ENCODE measurements at places on chromosomes 3 and 15.

- DNase-seq = no peak
Measured at GRCh38 chr15:76163457-76164295, 103.9 kb downstream of the TMEM266 start.

DNA sequence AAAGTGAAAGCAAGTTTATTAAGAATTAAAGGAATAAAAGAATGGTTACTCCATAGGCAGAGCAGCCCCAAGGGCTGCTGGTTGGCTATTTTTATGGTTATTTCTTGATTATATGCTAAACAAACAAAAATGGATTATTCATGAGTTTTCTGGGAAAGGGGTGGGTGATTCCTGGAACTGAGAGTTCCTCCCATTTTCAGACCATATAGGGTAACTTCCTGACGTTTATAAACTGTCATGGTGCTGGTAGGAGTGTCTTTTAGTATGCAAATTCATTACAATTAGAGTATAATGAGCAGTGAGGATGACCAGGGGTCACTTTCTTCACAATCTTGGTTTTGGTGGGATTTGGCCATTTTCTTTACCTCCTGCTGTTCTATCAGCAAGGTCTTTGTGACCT, 707.9 kb downstream of the ZNF385D start:
- DNase-seq = no peak

- no peak for DNase-seq
Measured at GRCh38 chr15:29815000-29815710, 7.1 kb downstream of the TJP1 start.

- DNase-seq = no peak
Measured at GRCh38 chr3:141915016-141915415, 38.6 kb downstream of the ATP1B3 start.

- no peak for DNase-seq
Measured at GRCh38 chr3:176431038-176431418, 766.3 kb downstream of the TBL1XR1 start.

- DNase-seq = peak; percentile 64
Measured at GRCh38 chr3:25768851-25769250, 14.4 kb downstream of the NGLY1 start.

DNA sequence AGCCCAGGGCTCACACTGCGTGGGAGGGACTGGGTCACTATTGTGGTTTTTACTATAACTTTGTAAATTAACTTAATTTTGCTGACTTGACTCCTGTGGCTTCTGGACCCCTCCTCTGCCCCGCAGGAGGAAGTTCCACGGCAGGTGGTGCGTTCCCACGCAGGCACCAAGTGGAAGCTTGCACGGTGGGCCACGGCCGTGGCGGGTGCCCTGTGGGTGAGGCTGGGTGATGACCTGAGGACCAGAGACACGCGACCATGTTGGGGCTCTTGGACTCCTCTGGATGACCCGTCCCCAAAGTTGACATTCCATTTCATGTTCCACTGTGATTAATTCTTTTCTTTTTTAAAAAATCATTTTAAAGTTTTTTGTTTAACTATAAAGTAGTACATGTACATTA, 89.0 kb downstream of the FBLN2 start:
- DNase-seq = no peak

GRCh38 chr3:16510620-16511319, 2.7 kb downstream of the RFTN1 start:
- DNase-seq = peak; percentile 28

DNA sequence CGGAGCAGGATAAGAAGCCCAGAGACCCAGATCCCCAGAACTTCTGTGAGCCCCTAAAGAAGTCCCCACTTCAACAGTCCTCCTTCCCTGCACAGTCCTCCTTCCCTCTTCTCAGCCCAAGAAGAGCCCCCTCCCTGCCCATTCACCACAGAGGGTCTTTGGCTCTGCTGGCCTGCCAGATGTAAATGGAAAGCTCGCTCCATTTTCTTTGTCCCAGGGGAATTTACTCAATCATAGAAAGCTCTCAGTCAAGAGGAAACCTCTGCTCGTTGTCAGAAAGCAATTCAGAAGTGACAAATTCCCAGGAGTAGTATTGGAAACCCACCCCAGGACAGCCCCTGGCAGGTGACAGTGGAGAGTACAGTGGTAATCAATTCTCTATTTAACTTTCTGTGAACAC, 105.5 kb upstream of the SMAD3 start:
- DNase-seq = no peak

DNA sequence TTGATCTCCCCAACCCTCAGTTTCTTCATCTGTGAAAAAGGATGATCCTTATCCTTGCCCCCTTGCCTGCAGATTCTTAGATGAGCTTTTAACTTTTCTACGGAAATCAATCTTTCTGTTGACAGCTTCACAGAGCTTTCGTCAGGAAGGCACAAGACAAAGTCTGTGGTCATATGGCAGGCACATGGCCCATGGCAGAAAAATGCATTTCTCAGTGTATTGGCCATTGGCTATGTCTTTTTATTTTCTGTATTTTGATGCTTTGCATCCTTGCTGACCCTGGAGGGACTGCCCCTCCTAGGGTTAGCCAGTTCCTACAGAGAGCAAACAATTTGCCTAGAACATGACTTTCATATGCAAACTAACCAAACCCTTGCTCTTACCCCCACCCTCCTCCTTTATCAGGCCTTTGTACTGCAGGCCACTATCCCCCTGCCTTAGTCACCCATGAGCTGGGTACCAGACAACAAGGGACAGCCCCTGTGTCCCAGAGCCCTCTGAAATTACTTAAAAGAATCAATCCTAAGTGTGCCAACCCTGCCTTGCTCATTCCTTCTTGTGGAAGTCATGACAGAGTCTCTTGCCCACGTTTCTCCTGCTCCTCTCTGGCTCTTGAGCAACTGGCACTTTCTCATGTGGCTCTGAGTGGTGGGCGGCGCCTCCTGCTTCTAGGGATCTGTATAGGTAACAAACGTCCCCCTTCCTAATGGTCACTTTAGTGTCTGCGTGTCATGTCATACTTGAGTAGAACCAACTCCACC, 24.1 kb upstream of the NOX5 start:
- DNase-seq = no peak

GRCh38 chr3:65669163-65669875, 369.4 kb downstream of the MAGI1 start:
- no peak for DNase-seq

- DNase-seq = no peak
Measured at GRCh38 chr15:64337761-64338160, 18.2 kb downstream of the CSNK1G1 start.

GRCh38 chr3:69761896-69762767, 22.9 kb downstream of the MITF start:
- DNase-seq = no peak

All from naive B cell (primary cell).